GM23248 (cell line): ENCODE measurements at places on chromosomes 5 and 9.

GRCh38 chr5:5364932-5365331 is 57.5 kb upstream of the ICE1 start:
- no peak for DNase-seq

DNA sequence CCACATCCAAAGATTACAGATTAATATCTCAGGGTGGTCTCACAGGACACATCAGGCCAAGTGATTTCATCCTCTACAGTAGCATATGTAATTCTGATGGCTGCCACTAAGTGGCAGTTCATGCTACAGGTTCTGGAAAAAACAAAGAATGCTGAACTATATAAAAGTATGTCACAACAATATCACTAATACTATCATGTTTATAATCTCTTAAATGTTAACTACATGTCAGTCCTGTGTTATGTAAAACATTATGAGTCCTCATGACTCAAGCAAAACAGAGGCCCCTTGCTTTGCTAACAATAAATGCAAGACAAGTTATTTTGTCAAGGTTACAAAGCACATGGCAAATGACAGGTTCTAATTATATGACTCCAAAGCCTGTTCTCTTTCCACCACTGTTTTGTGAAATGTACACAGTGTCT is 233.2 kb downstream of the FBXL17 start:
- DNase-seq: peak; percentile 65

DNA sequence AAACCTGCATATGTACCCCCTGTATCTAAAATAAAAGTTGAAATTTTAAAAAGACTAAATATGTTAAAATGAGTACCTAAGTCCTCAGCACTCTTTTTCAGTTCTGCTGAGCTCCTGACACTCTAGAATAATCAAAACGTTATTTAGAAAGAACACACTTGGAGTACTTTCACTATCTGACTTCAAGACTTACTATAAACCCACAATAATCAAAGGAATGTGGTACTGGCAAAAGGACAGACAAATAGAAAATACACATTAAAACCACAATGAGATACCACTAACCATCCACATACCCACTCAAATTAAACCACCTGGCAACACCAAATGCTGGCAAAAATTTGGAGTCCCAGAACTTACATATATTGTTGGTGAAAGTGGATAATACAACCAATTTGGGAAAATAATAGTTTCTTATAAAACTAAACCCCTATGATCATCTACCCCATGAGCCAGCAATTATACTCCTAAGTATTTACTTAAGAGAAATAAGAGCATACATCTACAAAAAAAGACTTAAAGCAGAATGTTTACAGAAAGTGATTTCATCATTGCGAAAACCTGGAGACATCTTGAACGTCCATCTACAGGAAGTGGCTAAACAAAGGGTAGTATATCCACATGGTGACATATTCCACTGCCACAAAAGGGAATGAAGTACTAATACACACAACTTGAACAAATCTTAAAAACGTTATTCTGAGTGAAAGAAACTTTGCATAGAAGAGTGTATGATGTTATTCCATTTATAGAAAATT is 12.8 kb upstream of the PRSS3 start:
- peak; percentile 39 for DNase-seq

DNA sequence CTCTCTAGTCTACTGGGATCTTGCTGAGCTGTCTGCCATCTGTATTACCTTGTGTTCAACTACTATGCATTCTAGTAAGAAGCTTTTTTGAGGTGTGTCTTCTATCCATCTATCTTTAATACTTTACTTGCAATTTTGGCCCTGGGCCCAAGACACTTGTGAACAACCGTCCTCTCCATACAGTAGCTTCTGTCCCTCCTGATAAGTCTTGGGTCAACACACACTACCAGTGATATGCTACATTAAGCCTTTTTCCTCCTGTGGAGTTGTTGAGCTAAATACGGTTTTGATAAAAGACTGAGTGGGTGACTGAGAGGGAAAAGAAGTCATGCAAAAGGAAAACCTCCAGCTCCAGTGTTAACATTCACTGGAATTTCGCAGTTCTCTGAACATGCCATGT is 133.3 kb upstream of the PCA3 start:
- DNase-seq: no peak

DNA sequence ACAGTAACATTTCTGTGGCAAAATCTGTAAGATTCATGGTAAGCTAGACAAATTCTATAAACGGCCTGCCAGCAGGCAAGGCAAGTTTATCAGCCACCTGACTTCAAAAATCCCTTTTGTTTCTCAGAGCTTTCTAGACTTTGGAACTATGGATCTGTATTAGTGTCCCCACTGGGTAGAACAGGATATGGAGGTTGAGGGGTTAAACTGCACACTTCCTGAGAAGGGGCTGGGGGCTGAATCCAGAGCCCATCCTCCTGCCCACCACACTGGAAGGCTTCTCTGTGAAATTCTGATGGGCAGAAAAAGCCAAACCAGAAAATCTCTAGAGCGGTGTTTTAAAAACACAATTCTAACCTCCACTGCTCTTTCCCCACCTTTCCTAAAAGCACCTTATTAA is 128.7 kb downstream of the ENTREP1 start:
- no peak for DNase-seq

DNA sequence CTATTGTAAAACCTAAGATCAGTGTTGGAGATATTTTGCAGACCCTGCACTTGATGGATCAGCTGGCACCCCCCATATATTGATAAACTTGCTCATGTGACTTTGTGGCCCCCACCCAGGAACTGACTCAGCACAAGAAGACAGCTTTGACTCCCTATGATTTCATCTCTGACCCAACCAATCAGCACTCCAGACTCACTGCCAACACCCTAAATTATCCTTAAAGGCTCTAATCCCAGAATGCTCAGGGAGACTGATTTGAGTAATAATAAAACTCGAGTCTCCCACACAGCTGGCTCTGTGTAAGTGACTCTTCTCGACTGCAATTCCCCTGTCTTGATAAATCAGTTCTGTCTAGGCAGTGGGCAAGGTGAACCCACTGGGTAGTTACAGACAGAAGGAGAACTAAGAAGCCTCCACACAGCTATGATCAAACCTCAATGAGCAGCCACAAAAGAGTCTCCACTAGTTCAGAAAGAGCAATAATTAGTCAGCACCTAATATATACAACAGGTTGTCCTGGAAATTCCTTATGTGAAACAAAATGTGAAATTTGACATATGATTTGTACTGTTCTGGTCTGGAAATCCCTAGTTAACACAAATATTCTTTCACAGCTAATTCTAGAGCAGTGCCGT is 52.2 kb downstream of the ACTL7B start:
- DNase-seq: peak; percentile 9
